ENCODE measurements at places on chromosomes 12 and 14.

GRCh38 chr12:122942637-122943036 lies 23.6 kb downstream of the ABCB9 start:
- no peak for DNase-seq

- peak; percentile 40 for DNase-seq
Measured at GRCh38 chr14:70909733-70910614, 2.7 kb downstream of the PCNX1 start.

DNA sequence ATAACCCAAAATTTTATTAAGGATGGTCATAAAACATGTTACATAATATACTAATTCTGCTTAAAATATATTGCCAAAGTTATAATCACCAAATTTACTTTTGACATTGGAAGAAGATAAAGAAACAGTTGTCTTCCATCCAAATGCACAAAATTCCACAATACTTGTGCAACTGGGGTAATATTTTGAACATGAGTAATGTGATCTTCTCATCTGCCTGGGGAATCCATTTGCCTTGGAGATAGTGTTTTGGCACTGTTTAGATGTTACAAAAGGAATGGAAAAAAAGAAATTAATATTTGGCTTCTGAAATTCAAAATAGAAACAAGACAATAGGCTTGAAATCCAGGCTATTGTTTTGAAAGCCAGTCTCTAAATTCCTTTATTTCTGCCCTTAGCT lies 9.1 kb downstream of the GPR19 start:
- DNase-seq, result no peak

GRCh38 chr14:55309761-55310365 lies 38.6 kb downstream of the FBXO34 start:
- no peak for DNase-seq

DNA sequence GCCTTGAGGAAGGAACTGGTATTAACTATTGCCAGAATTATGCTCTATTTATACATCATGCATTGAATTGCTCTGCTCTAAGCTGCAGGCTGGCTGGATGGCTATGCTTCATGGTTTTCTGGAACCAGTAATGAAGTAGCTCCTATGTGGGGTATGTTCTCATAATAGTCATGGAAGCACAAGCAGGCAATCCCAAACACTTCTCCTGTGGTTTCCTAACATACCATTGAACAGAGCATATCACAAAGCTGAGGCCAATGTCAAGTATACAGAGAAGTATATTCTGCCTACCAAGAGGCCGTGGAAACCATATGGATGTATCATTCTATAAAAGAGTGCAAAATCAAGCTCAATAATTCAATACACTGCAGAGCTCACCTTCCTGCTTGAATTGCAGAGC lies 1752.4 kb upstream of the FLRT2 start:
- no peak for DNase-seq

Measured in CD4-positive, alpha-beta T cell treated with Interleukin-10 for 1 hour (primary cell).